ENCODE measurements at places on chromosomes 7 and 10. TPM values are rescaled to one million over a fixed set of nuclear protein-coding genes. Genes with fewer than 3 reads are reported as not detected.
A peak's percentile ranks its signal among the peaks of the same experiment; 100 is the strongest.

- peak; percentile 69 for DNase-seq
Measured at GRCh38 chr7:156993021-156993924, 17.2 kb downstream of the MNX1 start.

Gene GPR146
- total RNA-seq, result 11.2 TPM

DNA sequence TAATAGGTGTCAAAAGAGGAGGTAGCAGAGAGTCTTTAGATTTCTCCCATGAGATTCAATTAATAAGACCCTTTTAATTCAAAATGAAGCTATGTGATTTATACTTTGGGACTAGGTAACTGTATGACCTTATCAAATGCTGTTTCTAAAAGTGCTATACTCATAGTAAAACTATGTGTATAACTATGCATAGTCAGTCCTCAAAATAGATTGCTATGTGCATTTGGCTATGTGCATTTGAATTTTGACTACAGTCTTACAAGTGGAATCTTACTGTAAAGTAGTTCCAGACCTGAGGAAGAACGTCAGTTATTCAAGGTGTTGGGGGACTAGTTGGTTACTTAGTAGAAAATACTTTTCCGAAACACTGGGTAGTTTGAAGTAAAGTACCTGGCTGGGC is 36.9 kb downstream of the ADD3 start:
- no peak for DNase-seq

- no peak for DNase-seq
Measured at GRCh38 chr7:144903201-144903600, 67.3 kb upstream of the TPK1 start.

- DNase-seq, result no peak
Measured at GRCh38 chr7:98462911-98463633, 62.2 kb upstream of the BAIAP2L1 start.

- DNase-seq, result peak; percentile 21
Measured at GRCh38 chr10:43594944-43595589, 11.2 kb upstream of the ZNF485 start.

Gene TLX1
- total RNA-seq, result 0.52 TPM

Gene C7orf25
- 6.0 TPM for total RNA-seq

GRCh38 chr10:44801383-44802327 is 109.5 kb upstream of the TMEM72 start:
- DNase-seq, result peak; percentile 96

Gene CALML3
- not detected for total RNA-seq

DNA sequence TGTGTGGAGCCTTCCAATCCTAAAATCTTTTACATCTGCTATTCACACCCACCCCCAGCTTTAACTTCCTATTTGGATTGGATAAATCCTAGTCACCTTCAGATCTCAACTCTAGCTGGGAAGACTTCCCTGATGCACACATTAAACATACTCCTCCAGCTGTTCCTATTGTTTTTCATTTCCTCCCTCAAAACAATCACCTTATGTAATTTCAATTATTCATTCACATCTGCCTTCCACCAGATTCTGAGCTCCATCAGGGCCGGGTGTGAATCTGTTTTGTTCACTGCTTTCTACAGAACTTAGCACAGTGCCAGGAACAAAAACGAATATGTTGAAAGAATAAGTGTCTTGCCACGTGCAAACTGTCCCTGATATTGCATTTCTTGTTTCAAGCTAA is 497.4 kb downstream of the PLXDC2 start:
- no peak for DNase-seq

Gene MYOZ1
- total RNA-seq, result not detected

DNA sequence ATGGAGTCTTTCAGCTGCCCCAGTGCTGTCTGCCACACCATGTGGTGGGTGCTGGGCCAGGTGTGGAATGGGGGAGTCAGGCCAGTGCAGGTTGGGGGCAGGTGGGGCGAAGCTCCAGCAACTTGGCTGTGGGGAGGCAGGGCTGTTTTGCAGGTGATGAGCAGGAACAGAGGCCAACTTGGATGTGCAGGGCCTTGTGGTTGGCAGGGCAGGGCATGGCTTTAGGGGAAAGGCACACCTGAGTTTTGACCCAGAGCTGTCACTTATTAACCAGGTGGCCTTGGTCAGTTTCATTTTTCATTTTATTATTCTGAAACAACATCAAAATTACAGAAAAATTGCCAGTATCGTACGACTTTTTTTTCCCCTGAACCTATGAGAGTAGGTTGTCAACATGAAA is 1.1 kb upstream of the SFTPA2 start:
- DNase-seq, result peak; percentile 32

DNA sequence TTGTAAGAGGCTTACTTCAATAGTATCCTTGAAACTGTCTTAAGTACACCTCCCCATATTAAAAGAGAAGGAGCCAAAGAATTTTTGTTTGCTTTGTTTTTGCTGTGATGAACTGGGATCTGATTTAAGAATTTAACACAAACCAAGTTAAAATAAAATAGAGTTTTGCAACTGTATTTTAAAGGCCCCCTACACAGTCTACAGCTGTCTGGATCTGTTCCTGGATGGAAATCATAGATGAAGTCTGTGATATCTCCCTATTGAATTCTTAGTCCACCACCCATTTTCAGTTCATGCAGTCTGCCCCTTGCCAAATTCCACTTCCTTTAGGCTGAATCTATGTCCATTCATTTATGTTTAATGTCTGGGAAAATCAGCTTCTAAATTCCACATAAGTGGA is 169.8 kb upstream of the MEOX2 start:
- DNase-seq, result no peak

GRCh38 chr10:120085096-120085796 is 192.7 kb downstream of the SEC23IP start:
- DNase-seq, result no peak

Gene CYP2C19
- total RNA-seq, result 0.78 TPM

Gene ADRA2A
- 115 TPM for total RNA-seq

DNA sequence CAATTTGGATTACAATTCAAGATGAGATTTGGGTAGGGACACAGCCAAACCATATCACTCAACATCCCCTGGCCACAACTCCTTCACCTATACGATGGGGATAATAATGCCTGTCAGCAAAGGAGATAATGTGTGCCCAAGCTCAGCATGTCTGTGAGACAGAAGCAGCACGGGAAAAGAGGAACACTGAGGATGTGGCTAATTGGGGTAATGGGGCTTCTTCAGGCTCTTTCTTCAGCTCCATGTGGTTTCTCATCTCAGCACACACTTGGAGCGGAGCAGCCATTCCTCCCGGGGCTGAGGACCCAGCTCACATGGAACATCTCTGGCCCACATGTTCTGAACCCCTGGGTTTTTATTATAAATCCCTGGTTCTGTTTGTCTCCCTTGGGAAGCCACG is 136.0 kb upstream of the NAMPT start:
- DNase-seq, result no peak

- DNase-seq, result no peak
Measured at GRCh38 chr7:137283153-137283552, 60.4 kb downstream of the PTN start.

DNA sequence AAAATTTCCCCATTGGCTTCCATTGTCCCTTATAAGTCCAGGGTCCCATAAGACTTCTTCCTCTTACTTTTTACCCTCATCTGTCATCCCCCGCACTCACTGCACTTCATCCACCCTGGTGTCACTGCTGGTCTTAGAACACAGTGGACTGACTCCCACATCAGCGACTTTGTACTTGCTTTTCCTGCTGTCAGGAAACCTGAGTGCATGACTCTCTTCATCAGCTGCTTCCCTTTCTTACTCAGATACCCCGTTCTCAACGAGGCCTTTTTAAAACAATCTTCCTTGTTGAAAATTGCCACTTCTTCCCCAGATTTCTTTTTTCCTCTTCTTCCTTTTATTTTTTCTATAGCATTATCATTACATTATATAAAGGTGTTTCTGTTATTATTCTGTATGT is 305.4 kb downstream of the SDK1 start:
- DNase-seq, result no peak

Gene SFTPA1
- not detected for total RNA-seq

- no peak for DNase-seq
Measured at GRCh38 chr10:21493784-21494183, 31.7 kb downstream of the SKIDA1 start.

DNA sequence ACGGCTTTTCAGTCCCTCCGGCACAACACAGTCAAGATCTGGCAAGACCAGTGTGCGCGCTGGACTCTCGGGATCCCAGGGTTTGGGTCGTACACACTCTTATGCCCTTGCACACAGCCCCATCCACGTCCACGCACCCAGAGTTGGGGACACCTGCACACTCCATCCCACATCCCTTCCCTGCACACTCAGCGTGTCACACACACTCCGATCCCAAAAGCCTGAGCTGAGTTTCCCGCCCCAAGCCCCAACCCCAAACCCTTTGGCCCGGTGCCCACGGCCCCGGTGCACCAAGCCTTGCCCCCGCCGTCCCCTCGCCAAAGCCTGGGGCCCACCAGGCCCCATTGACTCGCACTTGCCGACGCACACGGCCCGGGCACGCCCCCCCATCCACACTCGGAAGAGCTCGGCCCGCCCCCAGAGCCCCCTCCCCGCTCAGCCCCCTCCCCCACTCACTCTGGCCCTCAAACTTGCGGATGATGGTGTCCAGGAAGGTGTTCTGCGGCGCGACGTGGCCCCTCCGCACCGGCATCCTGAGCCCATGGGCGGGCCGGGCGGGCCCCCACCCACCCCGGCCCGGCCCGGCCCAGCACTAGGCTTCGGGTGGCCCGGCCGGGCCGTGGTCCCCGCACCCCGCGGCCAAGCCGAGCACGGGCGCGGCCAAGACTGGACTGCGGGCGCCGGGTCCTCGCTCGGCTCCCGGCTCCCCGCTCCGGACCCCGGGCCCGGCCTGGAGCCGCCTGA is 567 bp downstream of the KCNH2 start:
- DNase-seq, result no peak

Gene ADGRA1
- total RNA-seq, result not detected

DNA sequence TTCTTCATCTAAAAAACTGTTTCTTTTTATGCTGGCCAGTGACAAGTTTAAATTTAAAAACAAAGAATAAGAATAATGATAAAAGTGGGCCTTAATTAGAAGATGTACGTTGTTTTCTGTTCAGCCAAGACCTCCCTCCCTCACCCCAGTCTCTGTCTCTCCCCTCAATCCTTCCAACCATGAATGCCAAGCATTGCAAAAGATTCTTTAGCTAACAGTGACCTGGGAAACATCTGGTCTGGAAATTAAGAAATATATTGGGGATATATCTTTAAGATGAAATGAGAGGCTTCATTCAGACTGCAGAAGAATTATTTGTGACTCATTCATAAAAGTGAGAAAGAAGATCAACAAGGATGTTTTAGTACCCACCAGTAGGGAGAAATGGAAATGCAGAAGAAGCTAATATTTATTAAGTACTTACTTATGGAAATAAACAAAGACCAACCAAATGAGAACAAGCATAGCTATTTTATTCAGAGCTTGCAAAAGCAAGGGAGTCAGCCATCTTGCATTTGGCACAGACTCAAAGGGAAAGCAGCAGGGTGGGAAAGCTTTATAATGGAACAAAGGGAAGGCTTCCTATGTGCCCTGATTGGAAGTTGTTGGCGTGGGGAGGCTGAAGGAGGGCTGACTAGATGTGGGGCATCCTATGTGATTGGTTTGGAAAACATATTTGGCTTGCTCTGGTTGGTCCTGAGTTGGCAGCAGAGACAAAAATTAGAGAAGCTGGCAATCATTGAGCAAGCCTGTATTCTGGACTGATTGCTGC is 595.4 kb upstream of the GHITM start:
- DNase-seq, result no peak

DNA sequence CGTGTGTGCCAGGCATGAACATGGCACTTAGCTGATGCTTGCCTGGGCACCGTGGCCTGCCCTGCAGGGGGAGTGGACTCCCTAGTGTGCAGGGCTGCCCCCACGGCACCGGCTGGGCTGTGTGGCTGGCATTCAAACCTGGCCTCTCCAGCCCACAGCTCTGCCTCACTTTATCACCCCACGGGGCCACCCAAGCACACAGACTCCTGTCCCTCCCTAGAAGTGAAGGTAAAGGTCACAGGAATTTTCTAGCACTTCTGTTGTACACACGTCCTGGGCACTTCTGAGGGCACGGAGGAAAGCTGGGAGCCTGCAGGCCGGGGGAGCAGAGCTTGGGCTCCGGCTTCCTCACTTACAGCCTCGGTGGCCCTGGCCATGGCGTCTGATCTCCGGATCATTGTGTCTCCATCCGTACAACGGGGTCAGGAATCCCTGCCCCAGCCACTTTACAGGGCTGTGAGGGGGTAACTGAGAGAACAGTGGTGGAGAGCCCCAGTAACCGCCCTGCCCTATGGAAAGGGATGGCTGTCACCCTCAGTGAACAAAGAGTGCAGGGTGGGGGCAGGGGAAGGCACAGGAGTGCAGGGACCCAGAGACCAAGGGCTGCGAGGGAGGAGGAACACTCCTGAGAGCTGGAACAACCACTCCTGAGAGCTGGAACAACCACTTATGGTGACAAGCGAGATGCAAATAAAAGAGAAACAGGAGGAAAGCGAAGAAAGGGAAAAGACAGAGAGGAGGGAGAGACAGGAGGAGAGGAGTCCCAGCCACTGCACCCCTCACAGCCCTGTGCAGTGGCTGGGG is 3.9 kb upstream of the PYROXD2 start:
- DNase-seq, result no peak

Gene SLC39A12
- not detected for total RNA-seq

- no peak for DNase-seq
Measured at GRCh38 chr10:119292968-119293760, 85.8 kb downstream of the GRK5 start.

Gene ORC5
- total RNA-seq, result 12.9 TPM

DNA sequence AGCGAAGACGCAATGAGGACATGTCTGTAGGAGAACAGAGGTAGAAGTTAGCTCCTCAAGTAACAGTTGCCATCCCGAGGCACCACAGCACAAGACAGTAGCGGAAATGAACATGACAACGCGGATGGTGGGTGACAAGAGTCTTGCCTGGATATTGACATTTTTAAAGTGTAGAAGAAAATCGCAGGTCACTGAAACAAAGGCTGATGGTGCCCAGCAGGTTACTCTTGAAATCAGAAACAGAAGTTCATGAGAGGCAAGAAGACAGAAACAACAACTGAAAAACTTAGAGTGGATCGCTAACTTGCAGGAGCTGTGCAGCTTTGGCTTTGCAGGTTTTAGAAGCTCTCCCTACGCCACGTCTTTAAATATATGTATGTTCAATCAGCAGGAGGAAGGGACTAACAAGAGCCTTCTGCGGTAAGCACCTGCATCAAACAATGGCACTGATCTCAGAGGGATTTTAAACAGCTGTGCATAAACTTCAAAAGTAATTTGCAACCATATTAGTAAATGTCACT is 1.8 kb downstream of the PRKCQ start:
- DNase-seq, result no peak

- DNase-seq, result no peak
Measured at GRCh38 chr10:110379831-110380230, 75.1 kb upstream of the SMNDC1 start.

GRCh38 chr7:24637706-24638105 is 64.5 kb downstream of the PALS2 start:
- DNase-seq, result no peak

Gene CYP2C8
- 3.4 TPM for total RNA-seq

DNA sequence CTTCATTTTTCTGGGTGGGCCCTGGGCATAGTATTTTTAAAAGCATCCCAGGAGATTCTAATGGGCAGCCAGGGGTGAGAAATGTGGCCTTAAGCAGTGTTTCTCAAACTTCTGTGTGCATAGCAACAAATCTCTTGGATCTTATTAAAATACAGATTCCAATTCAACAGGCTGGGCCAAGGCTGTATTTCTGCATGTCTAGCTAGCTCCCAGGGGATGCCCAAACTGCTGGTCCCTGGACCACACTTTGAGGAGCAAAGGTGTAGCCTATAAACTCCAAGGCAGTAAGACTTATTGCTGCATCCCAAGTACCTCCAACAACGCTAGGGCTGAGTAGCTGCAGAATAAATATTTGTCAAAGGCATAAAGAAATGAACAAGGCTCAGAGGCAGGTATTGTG is 292.9 kb upstream of the ZMIZ1 start:
- no peak for DNase-seq

Gene PPP2R2D
- total RNA-seq, result 52.4 TPM

- no peak for DNase-seq
Measured at GRCh38 chr10:112793202-112793921, 156.7 kb upstream of the TCF7L2 start.

Gene PPP1R3C
- 15.6 TPM for total RNA-seq
